CD4-positive, alpha-beta memory T cell (primary cell): ENCODE measurements at places on chromosomes 11 and 22.

- H3K4me1 ChIP-seq: peaks cover 65% of the 10 kb centered on the region
- H3K27me3 ChIP-seq: no peaks in the 10 kb centered on the region
- peak overlapping the region; percentile 33 for H3K4me3 ChIP-seq
Measured at GRCh38 chr11:69295995-69296889, 2.3 kb downstream of the MYEOV start.

DNA sequence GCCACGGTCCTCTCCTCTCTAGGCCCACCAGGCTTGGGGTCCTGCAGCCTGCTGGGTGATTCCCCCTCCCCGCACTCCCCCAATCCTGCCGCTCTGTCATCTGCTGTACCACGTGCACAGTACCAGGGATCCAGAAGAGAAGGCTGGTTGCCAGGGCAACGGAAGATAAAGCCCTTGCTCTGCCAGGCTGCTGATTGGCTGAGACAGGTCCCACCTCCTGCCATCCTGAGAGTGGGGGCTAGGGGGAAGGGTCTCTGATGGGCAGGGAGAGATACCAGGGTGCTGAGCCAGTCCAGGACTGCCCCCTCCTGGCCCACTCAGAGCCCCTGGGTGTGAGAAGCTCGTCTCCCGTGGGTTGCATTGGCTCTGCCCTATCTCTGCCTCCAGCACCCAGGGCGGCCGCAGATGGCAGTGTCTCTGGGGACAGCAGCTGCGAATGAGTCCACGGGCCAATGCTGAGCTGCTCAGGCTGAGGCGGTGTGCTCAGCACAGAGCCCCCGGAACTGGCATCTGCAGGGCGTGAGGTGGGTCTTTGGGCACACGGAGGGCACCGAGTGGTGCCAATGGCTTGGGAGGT, at the start of gene SMIM45:
Gene SMIM45, plus strand, starts transcription at position 253 of the 577 bp plus-strand sequence.
- no peak within 1 kb of the TSS for H3K27ac ChIP-seq
- H3K36me3 ChIP-seq: no peaks in the 10 kb centered on the region
- no peak within 1 kb of the TSS for H3K4me3 ChIP-seq

- H3K27me3 ChIP-seq: no peaks in the 10 kb centered on the region
- H3K4me1 ChIP-seq: no peaks in the 10 kb centered on the region
- DNase-seq: no peak
Measured at GRCh38 chr11:69962152-69962551, 116.0 kb upstream of the ANO1 start.

DNA sequence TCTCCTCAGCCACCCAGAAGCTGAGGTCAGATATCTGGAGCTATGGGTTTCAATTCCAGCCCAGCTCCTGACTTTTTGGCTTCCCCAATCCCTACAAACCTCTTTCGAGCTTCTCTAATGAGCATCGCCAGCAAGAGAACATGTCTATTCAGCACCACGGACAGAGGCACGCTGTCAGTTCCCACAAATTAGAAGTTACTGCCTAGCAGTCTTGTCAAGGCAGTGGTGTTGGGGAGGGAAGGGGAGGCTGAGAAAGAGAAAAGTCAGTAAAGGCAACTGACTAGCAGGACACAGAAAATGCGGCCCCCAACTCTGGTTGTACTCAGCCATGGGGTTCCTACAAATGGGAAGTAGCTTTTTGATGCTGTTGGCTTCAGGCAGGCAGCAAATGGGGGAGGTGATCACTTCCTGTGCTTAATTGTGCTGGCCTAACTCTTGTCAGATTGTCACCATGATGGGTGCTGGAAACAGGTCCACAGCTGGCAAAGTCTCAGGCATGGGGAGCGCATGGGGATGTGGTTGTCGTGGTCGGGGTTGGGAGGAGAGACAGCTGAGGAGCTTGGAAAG, 205.9 kb downstream of the ST3GAL4 start:
- DNase-seq: no peak
- H3K4me3 ChIP-seq: no peak overlapping the region
- no peaks in the 10 kb centered on the region for H3K27me3 ChIP-seq
- H3K4me1 ChIP-seq: no peaks in the 10 kb centered on the region
- no peak overlapping the region for H3K27ac ChIP-seq

DNA sequence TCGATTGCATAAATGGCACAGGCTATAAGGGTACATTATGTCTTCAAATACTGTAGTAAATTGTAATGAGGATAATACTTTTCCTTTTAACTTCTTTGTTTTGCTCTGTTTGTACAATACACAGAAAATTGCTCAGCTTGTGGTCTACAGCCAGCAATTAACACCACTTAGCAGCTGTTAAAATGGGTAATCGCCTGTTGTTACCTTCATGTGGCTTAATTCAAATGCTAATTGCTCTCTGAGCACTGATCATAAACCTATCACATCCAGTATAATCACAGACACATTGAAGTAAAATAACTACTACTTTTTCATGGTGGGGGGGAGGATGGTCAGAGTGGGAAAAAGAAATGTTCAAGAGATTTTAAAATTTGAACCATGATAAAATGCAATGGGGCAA, 1164.1 kb upstream of the CNTN5 start:
- no peaks in the 10 kb centered on the region for H3K36me3 ChIP-seq
- DNase-seq: no peak
- H3K4me1 ChIP-seq: no peaks in the 10 kb centered on the region
- H3K27ac ChIP-seq: no peak overlapping the region
- H3K27me3 ChIP-seq: no peaks in the 10 kb centered on the region

DNA sequence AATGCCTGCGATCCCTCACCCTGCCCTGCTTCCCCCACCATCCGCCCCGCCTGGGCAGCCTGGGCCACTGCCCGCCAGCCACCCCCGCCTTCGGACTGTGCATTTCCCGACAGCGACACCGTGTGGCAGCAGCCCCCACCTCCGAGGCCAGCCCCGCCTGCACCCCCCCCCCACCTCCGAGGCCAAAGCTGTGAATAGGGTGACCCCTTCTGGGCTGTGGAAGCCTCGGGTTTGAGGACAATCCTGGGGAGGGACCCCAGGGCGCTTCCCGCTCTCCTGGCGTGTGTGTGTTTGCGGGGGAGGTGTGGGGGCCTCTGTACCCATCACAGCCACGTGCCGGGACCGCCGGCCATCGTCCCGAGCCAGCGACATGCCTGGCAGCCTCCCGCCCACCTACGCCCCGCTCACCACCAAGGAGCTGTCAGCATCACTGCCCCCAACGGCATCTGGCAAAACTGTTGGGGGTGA, 33.8 kb upstream of the PPARA start:
- H3K36me3 ChIP-seq: no peaks in the 10 kb centered on the region
- peaks cover 4% of the 10 kb centered on the region for H3K4me1 ChIP-seq
- H3K4me3 ChIP-seq: no peak overlapping the region
- H3K27ac ChIP-seq: no peak overlapping the region
- H3K27me3 ChIP-seq: no peaks in the 10 kb centered on the region

DNA sequence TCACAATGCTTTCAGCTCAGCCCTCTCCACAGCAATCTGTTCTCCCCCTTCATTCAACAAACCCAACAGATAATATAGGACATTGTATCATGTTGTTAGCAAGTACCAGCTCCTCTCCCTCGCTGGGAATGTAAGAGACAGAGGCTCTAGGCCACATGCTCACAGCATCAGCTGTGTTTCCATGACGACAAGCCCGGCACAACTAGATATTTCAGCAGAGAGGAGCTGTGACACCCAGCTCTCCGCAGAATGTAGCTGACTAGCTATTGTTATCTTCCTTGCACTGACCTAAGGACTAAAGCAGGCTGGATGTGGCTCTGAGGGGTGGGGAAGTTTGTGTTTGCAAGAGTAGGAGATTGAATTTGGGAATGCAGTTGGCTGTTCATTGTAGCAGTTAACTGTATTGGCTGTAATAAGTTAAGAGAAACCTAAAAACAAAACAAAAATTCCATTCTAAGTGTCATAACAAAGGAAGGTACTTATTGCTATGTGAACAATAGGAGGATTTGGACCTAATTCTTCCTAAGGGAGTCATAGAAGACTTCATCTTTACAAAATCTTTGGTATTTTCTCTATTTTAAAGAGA, 28.0 kb upstream of the RRAS2 start:
- no peaks in the 10 kb centered on the region for H3K4me1 ChIP-seq
- no peak for DNase-seq
- H3K27ac ChIP-seq: no peak overlapping the region
- no peaks in the 10 kb centered on the region for H3K27me3 ChIP-seq
- no peak overlapping the region for H3K4me3 ChIP-seq

DNA sequence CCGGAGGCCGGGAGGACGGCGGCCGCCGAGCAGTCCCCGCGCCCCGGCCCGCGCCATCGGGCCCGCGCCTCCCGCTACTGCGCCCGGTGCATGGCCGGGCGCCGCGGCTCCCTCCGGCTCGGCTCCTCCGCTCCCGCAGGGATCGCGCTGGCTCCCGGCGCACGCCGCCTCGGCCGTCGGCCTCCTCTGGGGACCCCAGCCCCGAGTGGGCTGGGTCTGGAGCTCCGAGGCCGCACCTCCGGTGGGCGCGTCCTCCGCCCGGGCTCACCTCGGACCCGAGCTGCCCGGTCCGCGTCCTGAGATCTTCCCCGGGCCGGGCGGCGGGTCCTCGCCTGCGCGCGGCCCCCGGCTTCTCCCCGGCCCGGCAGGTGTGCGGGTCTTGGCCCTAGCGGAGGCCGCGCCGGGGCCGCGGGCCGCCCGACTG, 251 bp downstream of the SHISA8 start:
- peaks cover 39% of the 10 kb centered on the region for H3K4me1 ChIP-seq
- H3K27me3 ChIP-seq: peaks cover 20% of the 10 kb centered on the region
- DNase-seq: no peak
- H3K36me3 ChIP-seq: no peaks in the 10 kb centered on the region
- H3K27ac ChIP-seq: no peak overlapping the region

DNA sequence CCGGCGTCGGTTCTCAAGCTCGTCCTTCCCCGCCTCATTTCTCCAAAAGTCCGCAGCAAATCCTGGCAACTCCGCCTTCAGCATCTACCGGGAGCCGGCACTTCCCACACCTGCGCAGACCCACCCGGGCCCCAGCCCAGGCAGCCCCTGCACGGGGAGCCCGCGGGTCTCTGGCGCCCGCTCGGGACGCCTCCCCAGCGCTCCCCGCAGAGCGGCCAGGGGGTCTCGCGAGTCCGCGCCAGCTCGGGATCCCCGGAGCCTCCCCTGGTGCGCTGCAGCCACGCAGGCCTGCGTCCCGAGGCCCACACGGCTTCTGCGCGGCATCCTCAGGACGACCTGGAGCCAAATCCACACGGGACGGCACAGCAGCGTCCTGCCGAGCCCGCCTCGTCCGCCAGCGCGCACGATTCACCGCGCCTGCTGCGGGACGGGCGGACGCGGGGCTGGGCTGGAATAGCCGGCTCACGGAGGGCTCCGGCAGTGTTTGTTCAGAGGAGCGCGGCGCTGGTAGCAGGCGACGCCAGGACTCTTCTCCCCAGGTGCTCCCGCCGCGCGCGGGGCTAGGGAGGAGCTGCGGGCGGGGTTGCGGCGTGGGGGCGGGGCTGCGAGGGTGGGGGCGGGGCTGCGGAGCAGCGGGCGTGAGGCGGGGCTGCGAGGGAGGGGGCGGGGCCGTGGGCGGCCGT, 816 bp upstream of the PHRF1 start:
- H3K4me3 ChIP-seq: peak overlapping the region; percentile 70
- H3K4me1 ChIP-seq: peaks cover 58% of the 10 kb centered on the region
- H3K36me3 ChIP-seq: no peaks in the 10 kb centered on the region
- H3K27ac ChIP-seq: peak overlapping the region; percentile 31
- no peak for DNase-seq
- H3K27me3 ChIP-seq: no peaks in the 10 kb centered on the region

DNA sequence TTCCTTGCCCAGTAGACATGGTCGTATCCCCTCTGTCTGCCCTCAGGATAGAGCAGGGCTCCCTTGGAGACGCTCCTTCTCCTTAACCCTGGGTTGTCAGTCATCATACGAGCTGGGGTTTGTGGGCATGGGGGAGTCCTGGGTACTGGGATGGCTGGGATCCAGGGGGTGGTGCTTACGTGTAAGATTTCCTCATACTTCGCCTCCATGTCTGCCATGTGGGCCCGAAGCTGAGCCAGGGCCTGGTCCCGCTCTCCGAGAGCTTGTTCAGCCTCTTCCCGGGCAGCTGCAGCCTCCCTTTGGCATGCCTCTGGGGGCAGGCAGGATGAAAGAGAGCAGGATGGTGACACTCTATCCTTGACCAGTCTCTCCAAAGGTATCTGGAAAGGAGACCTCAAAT, 5.3 kb downstream of the NHERF4 start:
- no peak overlapping the region for H3K4me3 ChIP-seq
- DNase-seq: no peak
- no peaks in the 10 kb centered on the region for H3K27me3 ChIP-seq
- H3K36me3 ChIP-seq: no peaks in the 10 kb centered on the region
- no peaks in the 10 kb centered on the region for H3K4me1 ChIP-seq
- no peak overlapping the region for H3K27ac ChIP-seq

DNA sequence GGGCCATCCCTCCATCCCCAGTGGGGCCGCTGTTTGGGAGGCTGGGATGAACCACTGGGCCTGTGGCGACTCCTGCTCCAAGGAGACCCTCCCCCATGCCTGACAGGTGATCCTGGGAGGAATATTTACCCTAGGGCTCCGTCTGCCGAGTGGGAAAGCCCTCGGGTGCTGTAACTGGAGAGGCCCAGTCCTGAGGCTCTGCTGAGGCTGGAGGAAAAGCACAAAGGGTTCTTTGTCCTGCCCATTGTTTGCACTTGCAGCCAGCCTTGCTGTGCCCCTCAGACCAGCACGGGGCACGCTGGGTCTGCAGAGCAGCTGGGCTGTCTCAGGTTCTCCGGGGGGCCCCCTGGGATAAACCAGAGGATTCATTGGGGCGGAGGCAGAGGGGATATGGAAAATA, 321.1 kb downstream of the MN1 start:
- no peaks in the 10 kb centered on the region for H3K27me3 ChIP-seq
- DNase-seq: no peak
- no peaks in the 10 kb centered on the region for H3K36me3 ChIP-seq
- H3K27ac ChIP-seq: no peak overlapping the region
- H3K4me3 ChIP-seq: no peak overlapping the region
- no peaks in the 10 kb centered on the region for H3K4me1 ChIP-seq

- H3K27me3 ChIP-seq: no peaks in the 10 kb centered on the region
- no peaks in the 10 kb centered on the region for H3K36me3 ChIP-seq
- H3K27ac ChIP-seq: no peak overlapping the region
- no peak for DNase-seq
- no peaks in the 10 kb centered on the region for H3K4me1 ChIP-seq
Measured at GRCh38 chr11:92225125-92225567, 528 bp downstream of the FAT3 start.

- no peak overlapping the region for H3K27ac ChIP-seq
- no peak for DNase-seq
- H3K4me3 ChIP-seq: no peak overlapping the region
Measured at GRCh38 chr11:93193731-93194130, 4.1 kb downstream of the SLC36A4 start.

DNA sequence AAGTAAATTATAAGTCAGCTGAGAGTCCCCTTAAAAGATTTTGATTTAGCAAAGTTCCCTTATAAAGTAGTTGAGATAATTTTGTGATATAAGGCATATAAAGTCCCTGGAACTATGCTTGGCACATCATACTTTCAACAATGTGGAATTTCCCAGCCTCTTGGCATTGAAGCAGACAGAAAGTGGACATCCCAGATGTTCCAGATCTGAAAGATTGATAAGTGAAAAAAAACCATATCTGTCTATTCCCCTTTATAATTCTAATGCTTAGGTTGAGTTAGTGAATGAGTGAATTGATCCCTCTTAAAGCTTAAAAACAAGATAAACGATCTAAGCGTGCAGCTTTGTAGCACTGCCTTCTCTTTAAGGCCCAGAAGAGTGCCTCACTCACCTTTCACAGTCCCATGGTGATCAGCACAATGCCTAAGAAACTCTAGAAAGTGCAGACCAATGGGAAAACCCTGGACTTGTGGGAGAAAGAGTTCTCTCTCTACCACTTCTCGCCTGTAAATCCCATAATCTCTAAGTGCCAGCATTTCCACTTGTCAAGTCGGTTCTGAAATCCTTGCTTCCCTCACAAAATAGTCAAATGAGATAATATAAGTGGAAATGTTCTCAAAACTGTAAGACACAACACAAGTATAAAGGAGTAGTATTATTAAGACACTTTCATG, 17.8 kb downstream of the FIBIN start:
- H3K36me3 ChIP-seq: no peaks in the 10 kb centered on the region
- H3K27ac ChIP-seq: no peak overlapping the region
- no peak overlapping the region for H3K4me3 ChIP-seq
- H3K27me3 ChIP-seq: no peaks in the 10 kb centered on the region
- no peak for DNase-seq
